ENCODE measurements at places on chromosomes 13 and 19.

DNA sequence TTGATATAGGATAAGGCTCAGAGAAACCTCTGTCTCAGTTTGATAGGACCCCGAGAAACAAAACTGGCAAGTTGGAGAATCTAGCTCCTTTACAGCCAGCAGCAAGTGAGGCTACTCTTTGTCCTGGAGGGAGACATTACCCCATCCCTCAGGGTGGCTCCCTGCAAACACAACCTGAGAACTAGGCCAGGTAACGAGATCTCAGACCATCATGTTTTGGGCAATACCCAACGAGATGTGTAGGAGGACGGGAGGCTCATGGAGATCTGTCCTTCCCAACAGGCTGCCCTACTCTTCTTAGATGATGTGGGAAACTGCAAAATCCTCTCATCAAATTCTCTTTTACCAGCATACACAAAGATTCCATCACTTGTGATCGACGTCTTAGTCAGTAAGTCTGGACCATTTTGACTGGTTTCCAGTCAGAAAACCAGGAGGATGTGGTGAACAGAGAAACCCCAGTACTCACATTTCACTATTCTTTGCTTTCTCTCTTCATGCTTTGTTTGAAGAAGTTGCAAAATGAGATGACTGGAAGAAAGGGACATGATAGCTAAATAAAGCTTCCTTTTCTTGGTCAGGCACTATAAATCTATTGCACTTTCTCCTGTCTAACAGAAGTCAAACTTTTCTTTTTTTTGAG, 6.0 kb upstream of the CTU1 start:
- no peak for DNase-seq

DNA sequence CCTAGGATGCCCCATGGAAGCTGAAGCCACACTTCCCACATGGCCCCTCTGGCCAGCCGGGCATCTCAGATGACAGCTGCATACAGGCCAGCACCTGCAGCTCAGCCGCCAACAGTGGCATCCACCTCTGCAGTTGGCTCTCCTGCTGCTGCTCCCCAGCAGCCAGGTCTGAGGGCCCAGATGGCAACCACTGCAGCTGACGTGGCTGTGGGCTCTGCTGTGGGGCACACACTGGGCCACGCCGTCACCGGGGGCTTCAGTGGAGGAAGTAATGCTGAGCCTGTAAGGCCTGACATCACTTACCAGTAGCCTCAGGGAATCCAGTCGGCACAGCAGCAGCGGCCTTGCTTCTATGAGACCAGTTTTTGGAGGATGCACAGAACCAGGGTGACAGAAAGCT, 45.3 kb upstream of the LSM14A start:
- DNase-seq: no peak

GRCh38 chr19:10653482-10653731, 739 bp upstream of the ILF3 start:
- no peak for DNase-seq

- DNase-seq: no peak
Observed at GRCh38 chr13:110777251-110777820, 63.8 kb downstream of the ING1 start.

DNA sequence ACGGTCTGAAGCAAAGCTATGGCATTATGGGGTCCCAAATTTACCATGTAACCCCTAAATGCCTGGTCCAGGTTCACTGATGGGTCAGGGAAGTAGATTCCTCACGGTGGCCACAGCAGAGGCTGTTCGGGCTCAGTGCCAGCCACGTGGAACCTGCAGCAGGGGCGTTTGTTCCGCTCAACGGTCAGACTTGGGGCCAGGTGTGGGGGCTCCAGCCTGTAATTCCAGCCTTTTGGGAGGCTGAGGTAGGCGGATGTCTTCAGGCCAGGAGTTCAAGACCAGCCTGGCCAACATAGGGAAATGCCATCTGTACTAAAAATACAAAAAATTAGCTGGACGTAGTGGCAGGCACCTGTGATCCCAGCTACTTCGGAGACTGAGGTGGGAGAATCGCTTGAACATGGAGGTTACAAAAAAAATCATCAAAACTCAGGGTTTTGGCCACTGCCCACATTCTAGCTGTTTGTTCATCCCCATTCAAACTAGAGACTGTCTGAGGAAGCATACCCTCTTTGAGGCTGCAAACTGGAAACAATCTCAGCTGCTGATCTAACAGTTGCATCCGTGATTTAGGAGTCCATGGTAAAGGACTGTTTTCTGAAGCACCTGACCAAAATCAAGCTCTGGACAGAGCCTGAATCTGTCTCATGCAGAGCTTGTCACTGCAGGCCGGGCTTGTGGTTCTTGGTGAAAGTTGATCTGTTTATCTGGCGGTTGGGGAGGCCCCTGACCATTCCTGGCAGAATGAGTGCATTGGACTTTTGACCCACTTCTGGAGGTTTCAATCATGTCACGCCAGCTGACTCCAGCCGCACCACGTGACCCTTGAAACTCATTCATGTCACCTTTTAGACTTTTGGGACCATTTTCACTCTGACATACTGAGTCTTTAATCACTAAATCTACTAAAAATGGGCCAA, 30.2 kb upstream of the ZNF331 start:
- DNase-seq: no peak

DNA sequence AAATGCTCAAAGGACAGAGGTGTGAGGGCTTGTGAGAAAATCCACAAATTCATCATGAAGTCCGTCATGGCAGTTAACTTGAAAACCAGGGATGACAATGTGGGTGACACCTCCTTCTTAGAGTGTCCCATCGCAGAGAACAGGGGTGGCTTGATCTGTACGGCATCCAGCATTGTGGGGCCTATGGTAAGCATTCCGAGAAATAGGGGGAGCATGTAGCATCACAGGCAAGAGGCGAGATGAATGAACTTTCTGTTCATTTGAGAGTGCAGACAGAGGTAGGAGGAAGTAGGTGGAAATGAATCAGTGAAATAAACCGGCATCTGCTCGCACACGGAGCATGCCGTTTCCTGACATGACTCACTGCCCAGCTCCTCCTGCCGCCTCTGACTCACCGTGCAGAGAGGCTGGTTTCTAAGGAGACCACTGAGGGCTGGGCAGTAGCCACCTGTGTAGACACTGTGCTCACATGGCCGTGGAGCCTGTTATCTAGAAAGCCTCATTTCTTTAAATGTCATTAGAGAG, 339.0 kb downstream of the RFC3 start:
- DNase-seq: no peak

- DNase-seq: no peak
Observed at GRCh38 chr19:2429917-2430535, 2.6 kb upstream of the TIMM13 start.

DNA sequence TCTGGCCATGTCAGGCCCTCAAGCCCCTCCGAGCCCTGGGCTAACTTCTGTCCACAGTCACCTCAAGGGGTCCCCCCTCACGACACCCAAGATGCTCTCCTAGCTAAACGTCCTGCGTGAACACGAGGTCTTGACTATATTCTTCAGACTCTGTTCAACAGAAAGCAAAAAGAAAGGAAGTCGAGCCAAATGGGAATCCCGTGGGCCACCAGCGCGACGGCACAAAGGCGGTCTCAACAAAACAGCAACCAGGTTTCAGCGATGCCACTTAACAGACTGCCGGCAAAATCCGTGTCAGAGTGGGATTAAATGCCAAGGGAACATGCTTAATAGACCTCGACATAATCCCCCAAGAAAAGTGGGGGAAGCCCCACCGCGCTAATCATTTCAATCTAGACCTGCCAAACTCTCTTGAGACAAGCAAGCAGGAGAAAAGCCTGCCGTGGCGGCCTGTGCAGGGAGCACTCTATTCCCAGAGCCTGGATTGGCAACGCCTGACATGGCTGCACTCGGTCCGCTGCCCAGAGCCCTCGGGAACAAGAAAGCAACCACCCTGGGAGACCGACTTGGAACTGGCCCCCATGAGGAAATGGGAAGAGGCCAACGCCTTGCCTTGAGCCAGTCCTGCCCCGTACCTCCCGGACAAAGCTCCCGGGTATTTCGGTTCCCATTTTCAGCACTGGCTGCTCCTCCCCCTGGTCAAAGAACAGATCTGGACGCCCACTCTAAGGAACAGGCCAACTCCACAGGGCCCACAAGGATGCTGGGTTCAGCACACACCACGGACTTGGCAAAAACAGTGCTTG, 16.0 kb downstream of the ZC3H4 start:
- no peak for DNase-seq

DNA sequence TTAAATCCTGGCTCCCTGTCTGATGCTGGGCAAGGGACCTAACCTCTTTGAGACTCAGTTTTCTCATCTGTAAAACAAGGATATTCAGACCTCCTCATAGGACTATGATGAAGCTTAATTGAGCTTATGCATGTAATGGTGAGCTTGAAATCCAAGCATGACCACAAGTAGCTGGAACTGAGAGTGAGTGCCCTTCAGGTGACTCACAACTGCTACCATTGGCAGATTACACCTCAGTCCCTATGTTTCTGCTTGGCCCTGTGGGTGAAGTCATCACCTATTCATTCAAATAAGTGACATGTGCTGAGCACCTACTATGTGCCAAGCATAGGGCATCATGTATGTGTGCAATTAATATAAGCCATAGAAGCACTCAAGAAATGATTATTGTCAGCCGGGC, 25.7 kb downstream of the NOVA2 start:
- DNase-seq: no peak

DNA sequence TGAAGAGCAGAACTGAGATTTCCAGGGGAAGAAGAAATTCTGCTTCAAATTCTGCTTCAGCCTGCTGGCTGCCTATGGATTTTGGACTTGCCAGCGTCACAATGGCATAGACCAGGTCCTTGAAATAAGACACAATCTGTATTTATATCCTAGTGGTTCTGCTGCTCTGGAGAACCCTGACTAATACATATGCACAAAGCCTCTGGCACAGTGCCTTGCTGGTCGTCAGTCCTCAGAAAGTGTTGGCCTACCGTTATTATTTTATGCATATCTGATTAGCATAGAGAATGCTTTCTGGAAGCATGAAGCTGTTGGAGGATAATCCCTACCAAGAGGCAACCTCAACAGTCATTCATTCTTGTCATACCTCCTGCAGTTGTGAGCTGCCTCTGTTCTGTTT, 213.7 kb downstream of the B3GLCT start:
- no peak for DNase-seq

GRCh38 chr13:39577838-39578491, 25.0 kb downstream of the LHFPL6 start:
- DNase-seq: no peak

Data from T-helper 9 cell (primary cell).